ENCODE measurements at places on chromosomes 7 and 10.

GRCh38 chr7:96311967-96312366 lies 9.9 kb downstream of the SLC25A13 start:
- DNase-seq, result peak; percentile 71

DNA sequence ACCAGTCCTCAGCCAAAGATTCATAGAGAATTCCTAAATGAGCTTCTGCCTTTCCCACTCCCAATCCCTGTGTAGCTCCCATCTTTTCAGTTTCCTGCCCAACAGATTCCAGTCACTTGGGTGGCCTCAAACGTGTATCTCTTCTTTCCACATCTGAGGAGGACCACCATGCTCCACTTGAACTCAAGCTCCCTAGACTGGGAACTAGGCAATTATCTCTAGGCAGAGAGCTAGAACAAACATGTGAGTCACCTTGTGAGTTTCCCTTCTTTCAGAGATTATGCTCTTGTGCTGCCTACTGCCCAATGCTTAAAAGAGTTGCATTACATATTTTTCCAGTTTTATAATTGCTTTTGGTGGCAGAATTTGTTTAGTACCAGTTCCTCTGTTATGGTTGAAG lies 178.0 kb downstream of the MDFIC start:
- DNase-seq, result no peak

DNA sequence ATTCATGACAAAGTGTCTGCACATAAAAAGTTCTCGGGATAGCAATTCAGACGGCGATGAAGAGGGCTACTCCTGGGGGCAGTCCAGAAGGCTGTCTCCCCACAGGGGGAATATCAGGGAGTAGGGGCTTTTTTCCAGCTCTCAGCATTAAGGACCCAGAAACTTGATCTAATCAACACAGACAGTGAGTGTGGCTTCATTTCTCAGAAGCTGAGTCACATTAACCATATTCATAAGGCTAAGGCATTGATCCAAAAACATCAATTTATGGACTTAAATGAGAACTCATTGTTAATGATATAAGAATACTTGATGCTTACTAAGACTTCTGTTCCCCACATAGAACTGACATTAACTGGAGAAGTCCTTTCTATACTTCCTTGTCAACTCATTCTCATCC lies 87.5 kb upstream of the AOAH start:
- DNase-seq, result no peak

DNA sequence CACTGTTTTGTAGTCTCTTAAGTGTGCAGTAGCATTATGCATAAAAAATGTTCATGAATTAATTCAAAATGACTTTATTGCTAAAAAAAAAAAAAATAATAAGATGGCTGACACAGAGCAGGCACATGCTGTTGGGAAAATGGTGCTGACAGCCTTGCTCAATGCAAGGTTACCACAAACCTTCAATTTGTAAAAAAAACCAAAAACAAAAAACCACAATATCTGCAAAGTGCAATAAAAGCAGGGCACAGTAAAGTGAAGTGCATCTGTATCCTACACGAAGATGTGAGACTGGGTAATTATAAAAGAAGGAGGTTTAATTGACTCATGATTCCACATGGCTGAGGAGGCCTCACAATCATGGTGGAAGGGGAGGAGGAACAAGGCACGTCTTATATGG lies 185.8 kb downstream of the USP6NL start:
- no peak for DNase-seq

GRCh38 chr7:124257638-124258308 lies 224.9 kb upstream of the TMEM229A start:
- DNase-seq, result no peak

GRCh38 chr10:63281967-63282366 lies 148.8 kb downstream of the NRBF2 start:
- DNase-seq, result no peak

DNA sequence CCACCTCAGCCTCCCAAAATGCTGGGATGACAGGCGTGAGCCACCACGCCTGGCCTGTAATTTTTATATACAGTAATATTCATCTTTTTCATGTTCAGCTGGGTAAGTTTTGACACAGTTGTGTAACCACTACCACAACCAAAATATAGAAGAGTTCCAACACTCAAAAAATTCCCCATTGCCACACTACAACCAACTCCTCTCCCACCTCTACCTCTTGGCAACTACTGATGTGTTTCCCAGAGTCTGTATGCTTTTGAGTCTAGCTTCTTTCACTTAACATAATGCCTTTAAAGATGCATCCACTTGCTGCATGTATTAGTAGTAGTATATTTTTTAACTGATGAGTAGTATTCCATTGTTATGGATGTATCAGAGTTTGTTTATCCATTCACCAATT lies 90.7 kb downstream of the SRPK2 start:
- DNase-seq, result no peak

- DNase-seq, result no peak
Observed at GRCh38 chr7:51240868-51241267, 75.7 kb downstream of the COBL start.

DNA sequence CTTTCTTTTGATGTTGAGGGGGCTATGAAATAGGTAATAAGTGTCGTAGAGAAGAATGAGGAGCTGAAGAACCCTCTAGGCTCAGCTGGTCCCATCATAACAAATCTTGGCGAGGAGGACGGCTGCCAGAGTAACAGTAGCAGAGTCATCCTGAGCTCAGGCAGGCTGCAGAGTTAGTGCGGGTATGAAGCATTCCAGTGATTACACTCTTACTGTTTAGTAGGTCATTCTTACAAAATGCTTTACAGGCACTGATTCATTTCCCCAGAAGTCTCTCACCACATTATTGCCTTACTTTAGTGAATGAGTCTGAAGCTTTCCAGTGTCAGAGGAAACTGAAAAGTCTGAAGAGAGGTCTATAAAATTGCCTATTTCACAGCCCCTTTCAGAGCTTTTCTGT lies 43.9 kb upstream of the GPR158 start:
- DNase-seq, result no peak

DNA sequence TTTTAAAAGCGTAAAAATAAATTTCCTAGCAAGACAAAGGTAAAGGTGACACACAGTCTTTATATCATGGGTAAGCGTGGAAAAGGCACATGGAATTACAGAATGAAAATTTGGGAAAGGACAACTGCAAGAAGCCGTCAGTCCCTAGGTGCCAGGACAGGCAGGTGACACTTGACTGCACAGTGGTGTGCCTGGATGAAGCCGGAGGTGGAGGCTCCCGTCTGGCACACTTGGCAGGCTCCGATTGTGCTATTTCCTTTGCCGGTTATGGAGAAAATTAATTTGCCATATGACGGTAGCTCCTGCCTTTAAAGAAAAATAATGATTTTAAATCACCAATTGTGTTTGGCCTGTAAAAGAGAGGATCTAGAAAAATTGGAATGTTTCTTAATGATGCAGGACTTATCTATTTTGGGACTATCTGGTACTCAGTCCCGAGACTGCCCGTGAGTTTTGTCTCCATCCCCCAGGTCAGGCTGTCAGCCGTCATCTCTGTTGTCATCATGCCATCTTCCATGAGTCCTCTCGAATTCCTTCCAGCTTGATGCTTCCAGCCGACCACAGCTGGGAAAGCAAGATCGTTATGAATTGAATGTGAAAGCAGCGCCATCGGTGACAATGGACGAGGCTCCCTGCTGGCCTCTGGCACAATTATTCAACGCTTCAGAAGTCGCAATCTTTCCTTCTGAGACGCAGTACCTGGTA lies 56.2 kb upstream of the MGMT start:
- DNase-seq, result no peak

GRCh38 chr10:97466755-97467154 lies 20.8 kb downstream of the ZDHHC16 start:
- no peak for DNase-seq

GRCh38 chr10:129937351-129937751 lies 26.7 kb downstream of the EBF3 start:
- DNase-seq, result no peak
